ENCODE measurements at places on chromosomes 7 and 10.
A peak's percentile ranks its signal among the peaks of the same experiment; 100 is the strongest.

GRCh38 chr7:153682628-153683027 is 369.6 kb upstream of the DPP6 start:
- DNase-seq: no peak

GRCh38 chr10:101766753-101767599 is 8.9 kb downstream of the FGF8 start:
- DNase-seq: no peak

DNA sequence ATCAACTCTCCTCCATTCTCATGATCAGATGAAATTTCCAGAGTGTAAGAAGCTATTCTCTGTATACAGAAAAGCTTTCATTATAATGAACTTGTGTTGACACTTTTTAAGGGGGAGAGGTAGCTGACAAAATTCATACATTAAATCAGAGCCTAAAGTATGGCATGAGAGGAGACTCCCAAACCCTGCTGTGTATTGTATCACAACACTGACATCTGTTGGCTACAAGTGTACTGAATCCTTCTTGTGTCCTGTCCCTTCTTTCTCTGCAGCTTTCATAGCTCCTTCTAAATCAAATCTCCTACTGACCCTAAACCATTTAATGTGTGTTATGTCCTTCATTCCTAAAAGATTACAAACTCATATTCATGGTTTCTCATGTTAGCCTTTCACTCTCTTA is 70.9 kb downstream of the GCC1 start:
- DNase-seq: no peak

DNA sequence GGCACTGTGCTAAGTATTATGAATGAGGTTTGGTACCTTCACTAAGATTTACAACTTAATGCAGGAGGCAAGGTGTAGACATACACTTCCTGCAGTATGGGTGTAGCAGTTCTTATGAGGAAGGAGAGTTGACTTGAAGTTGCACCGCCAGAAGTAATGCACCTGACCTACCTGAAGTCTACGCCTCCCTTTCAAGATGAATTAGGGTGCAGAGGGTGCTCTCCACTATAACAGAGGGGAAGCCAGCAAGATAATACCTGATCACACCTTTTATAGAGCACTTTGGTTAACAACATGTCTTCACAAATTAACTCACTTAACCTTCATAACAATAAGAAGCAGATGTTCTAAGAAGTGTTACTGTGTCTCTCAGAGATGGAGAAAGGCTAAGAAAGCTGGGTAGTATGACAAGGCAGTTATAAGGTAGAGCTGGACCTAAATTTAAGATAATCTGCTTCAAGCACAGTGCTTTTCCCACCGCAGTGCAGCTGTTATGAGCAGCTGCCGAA is 552 bp upstream of the RAB18 start:
- DNase-seq: no peak

DNA sequence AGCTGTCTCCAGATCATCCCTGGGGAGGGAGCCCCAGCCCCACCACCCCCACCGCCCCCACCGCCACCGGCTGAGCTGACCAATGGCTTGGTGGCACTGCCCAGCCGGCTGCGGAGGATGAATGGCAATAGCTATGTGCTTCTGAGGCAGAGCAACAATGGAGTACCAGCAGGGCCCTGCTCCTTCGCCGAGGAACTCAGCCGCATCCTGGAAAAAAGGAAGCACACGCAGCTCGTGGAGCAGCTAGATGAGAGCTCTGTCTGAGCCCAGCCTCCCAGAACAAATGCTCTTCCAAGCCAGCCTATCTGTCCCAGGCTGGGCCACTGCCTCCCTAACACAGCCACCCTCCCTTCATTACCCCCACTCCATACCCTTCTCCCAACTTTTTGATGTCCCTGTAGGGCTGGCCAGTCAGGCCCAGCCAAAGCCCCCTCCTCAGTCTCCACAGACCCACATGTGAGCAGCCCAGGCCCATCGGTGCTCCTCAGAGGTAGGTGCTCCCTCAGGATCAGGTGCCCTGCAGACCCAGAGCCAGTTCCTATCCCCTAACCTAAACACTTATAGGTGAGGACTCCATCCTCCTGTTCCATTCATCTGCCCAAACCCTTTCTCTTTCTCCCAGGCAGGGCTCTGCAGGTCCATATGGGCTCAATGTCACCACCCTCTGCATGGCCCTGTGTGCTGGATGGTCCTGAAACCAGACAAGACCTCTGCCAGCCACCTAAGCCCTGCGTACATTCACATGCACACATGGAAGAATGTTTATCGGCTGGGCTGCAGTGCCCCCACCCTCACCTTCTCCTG is 3.2 kb downstream of the MRPL43 start:
- no peak for DNase-seq

DNA sequence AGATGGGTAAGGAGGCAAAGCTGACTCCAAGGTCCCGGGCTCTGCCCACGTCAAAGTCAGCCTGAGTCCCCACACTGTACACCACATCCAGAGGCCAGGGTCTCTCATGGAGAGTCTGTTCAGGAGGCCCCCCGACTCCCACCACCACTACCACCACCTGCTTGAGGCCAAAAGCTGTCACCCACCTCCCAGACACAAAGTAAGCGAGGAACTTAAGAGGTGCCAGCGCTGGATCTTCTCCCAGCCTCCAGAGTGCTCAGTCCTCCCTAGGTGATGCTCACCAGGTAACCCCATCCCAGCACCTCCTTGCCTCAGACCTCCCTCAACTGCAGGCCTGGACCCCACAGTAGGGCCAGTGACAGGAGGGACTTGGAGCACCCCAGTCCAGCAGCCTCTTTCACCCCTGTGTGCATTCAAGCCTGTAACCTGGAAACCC is 520 bp downstream of the NPC1L1 start:
- no peak for DNase-seq

- DNase-seq: no peak
These were observed 71.3 kb upstream of the HECW1 start for GRCh38 chr7:43041105-43041504.

GRCh38 chr10:127774766-127775559 is 38.0 kb downstream of the FOXI2 start:
- DNase-seq: no peak

GRCh38 chr10:86048973-86049372 is 317.6 kb downstream of the GRID1 start:
- no peak for DNase-seq

GRCh38 chr7:74544706-74545469 is 91.2 kb downstream of the GTF2IRD1 start:
- peak; percentile 60 for DNase-seq

- no peak for DNase-seq
These were observed 76.1 kb downstream of the BICC1 start for GRCh38 chr10:58588673-58589265.

DNA sequence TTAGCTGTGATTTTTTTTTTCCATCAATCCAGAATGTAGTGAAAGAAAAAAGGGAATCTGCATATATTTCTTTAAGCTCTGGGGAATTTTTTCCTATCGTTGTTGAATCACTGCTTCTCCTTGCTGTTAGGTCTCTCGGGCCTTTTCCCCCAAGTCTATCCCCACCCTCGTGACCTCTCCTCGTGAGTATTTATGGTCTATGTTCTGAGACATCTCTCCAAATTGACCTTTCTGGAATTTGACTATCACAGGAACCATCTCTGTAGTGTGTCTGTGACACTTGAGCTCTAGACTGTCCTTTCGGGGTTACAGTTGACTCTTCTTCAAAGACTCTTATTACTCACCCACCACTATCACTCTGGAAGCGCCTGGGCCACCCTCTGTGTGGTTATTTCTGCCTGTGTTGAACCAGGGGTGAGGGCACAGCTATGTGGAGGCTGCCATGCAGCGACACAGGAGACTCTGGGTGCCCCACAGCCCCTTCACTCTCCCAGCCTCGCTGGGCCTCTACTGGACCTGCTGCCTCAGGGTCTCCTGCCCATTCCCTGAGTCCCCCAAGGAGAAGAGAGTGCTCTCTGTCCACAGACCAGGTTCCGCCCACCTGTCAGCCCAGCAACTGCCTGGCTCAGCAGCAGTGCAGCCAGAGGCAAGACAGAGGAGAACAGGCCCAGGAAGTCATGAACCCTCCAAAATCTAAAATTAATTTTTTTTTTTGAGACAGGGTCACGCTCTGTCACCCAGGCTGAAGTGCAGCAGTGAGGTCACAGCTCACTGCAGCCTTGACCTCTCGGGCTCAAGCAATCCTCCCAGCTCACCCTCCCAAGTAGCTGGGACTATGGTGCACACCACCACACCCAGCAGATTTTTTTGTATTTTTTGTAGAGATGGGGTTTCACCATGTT is 45.7 kb upstream of the PTPRN2 start:
- no peak for DNase-seq

GRCh38 chr7:30445770-30446169 is 32.8 kb downstream of the NOD1 start:
- peak; percentile 70 for DNase-seq

DNA sequence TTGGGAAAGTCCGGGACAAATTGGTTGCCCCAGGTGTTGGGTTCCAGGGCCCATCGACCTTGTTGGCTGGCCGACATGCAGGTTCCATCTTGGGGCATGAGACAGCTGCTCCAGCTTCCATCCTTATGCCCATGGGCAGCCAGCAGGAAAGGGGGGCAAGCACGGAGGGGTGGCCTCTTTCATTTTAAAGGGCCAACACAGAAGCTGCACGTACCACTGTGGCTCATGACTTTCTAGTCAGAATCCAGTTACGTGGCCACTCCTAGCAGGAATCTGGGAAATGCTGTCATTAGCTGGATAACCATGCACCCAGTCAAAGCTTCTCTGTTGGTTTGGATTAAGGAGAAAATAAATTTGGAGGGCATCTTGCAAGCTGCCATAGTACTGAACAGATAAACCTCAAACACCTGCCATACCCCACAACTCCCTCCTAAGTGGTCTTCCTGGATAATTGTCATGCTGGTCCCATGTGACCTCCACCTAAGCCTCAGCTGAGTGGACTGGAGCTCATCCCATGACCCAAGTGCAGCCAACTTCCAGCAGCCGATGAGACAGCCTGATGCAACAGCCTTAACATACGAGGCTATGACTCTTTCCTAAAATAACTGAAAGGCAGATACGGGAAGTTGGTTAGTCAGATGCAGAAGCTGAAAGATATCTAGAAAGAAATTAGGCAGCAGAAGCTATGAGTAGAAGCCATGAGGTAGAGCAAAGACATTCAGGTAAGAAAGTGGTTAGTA is 21.4 kb upstream of the GSDME start:
- DNase-seq: no peak

DNA sequence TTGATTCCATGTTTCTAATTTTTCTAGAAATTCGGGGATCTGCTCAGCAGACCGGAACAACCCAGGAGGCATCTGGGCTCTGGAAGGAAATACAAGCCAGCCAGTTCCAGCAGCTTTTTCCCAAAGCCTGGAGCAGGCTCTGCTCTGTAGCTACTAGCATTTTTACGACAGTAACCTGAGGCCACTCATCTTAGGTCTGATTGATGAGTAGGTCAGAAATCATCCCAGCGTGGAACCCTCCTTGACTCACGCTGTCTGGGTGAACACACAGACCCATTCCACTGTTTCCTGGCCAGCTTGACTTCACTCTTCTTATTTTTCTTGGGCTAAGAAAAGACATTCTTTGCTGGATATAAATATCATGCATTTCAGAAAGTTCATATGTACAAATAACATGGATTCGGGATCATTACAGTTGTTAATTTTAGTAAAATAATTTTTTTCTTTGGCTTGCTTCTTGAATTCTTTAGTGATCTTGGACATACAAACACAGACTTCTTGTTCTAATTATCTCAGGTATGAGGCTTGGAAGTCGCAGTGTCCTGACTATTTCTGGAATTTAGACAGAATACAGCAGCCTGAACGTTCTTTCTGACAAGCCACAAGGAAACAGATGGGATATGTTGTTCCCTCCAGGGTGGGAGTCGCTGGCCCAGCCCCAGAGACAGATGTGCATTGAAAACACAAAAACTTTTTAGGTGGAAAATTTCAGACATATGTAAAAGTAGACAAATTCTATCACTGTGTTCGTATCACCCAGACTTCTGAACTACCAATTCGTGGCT is 54.6 kb upstream of the PITRM1 start:
- DNase-seq: no peak

- DNase-seq: no peak
These were observed 244.7 kb downstream of the KIF20B start for GRCh38 chr10:89946106-89946505.

DNA sequence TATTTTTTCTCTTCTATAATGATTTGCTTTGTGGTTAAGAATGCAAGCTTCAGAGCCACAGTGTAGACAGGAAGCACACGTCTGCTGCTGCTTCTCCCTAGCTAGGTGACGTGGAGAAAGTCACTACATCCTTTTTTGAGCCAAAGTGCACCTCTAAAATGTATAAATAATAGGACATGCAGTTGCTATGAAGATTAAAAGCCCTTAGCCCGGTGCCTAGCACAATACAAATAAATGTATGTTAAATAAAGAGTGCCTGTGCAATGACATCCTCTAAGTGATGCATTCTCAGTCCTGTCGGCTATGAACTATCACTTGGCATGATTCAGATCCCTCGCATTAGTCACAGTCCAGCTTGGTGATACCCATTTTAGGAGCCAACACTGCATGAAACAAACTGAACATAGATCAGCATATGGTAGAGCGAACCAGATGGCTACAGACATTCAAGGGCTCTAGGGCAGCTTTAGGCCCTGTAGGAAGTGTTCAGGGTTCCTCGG is 4.8 kb upstream of the TRDMT1 start:
- peak; percentile 24 for DNase-seq

- no peak for DNase-seq
These were observed 465.1 kb downstream of the ATRNL1 start for GRCh38 chr10:115558252-115558651.

DNA sequence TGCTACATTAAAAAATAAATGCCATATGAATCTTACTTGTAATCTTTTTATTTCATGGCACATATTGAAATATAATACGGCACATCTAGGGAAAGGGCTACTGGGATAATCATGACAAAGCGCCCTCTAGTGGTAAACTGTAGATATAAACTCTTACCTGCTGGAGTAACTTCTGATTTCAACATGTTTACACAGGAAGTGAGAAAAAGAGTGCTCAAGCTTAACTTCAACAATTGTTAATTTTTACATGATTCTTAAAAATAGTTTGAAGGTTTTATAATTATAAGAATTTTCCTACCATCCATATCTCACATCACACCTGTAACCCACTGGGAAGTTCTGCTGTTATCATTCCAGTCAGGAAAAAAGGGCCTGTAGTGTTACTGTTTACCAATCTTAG is 2.0 kb upstream of the HEPACAM2 start:
- no peak for DNase-seq

DNA sequence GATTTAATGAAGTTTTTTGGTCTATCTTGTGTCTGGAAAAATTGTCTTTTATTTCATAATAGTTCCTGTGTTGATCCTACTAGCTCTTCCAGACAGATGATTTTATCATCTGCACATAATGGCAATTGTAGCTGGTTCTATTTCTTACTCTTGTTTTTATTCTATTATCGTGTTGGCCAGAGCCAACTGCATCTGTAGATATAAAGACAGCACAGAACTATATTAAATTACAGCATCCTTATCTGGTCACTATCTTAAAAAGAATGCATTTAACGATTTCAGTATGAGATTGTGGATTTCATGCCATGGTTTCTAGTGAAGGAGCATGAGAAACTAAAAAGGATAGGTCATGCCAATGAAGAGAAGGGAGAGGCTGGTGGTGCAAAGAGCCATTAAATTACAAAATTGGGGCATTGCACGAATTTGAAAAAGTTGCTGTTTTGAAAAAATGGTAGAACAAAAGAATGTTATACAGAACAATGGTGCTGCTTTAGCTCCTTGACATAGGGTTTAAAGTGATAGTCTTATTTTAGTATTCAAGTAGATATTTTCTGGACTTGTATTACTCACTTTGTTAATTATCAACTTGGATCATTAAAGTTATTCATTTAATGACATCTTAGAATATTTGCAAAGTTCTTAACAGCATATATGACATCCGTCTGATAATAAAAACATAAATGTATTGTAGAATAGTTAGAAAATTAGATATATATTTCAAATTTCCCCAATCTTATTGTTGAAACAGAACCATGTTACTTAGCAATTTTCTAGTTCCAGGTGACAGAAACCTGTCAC is 1250.3 kb downstream of the REEP3 start:
- no peak for DNase-seq
